Stomach (tissue), 19 donors: ENCODE measurements at places on chromosomes 11 and 22. TPM values are rescaled to one million over a fixed set of nuclear protein-coding genes. Genes with fewer than 3 reads are reported as not detected.

- no peaks in the 10 kb centered on the region for H3K4me1 ChIP-seq
- H3K27me3 ChIP-seq, result no peaks in the 10 kb centered on the region
- no peak overlapping the region for H3K4me3 ChIP-seq
- no peak overlapping the region for H3K27ac ChIP-seq
Observed at GRCh38 chr11:70502677-70503467, 104.5 kb downstream of the CTTN start.

DNA sequence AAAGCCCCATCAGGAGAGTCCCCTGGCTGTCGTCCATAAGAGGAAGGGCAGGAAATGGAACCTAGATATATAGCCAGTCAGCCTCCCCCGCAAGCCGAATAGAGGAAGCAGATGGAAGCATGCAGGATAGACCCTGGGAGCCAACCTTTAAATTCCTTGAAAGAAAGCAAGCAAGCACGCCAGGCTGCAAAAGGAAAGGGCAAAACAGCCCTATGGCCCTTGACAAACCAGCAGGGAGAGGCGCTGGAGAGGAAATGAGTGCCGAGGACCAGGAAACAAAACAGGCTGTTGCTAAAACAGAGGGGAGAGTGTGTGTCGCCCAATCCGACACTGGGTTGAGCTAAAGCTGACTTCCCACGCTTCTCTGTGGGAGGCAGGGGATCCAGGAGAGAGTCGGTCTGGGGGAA, 203.5 kb upstream of the MTNR1B start:
- no peaks in the 10 kb centered on the region for H3K4me1 ChIP-seq
- peak; percentile 76 for DNase-seq

- no peak overlapping the region for H3K4me3 ChIP-seq
- no peaks in the 10 kb centered on the region for H3K36me3 ChIP-seq
- no peak overlapping the region for H3K27ac ChIP-seq
- DNase-seq, result no peak
Observed at GRCh38 chr11:95487391-95487790, 256.4 kb upstream of the SESN3 start.

GRCh38 chr11:103947546-103947919, 88.9 kb upstream of the DDI1 start:
- DNase-seq, result no peak
- H3K36me3 ChIP-seq, result no peaks in the 10 kb centered on the region
- no peak overlapping the region for H3K27ac ChIP-seq
- H3K27me3 ChIP-seq, result no peaks in the 10 kb centered on the region
- peaks cover 13% of the 10 kb centered on the region for H3K4me1 ChIP-seq

GRCh38 chr22:47174096-47174495, 411.6 kb downstream of the TBC1D22A start:
- no peak for DNase-seq
- no peaks in the 10 kb centered on the region for H3K27me3 ChIP-seq
- H3K4me3 ChIP-seq, result no peak overlapping the region
- no peak overlapping the region for H3K27ac ChIP-seq

DNA sequence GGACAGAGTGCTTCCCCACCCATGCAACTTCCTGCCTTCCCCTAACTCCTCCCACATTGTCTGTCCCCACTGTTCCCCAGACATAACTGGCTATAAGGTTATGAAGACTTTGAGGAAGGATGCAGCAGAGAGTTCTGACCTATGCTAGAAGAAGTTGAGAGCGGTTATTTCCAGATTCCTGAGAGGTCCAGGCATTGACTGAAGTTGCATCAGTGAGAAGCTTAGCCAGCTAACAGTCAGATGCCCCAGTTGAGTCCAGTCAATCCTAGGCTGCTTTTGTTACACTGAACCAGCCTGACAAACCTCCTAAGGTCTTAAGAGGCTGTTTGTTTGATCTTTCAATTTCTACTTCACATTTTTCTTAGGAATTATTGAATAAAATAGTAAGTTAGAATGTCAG, 937.9 kb upstream of the CCDC90B start:
- no peaks in the 10 kb centered on the region for H3K4me1 ChIP-seq
- DNase-seq, result no peak
- no peaks in the 10 kb centered on the region for H3K27me3 ChIP-seq
- H3K27ac ChIP-seq, result no peak overlapping the region

- H3K36me3 ChIP-seq, result no peaks in the 10 kb centered on the region
- H3K27me3 ChIP-seq, result no peaks in the 10 kb centered on the region
- no peak overlapping the region for H3K27ac ChIP-seq
- DNase-seq, result no peak
- H3K4me3 ChIP-seq, result no peak overlapping the region
- H3K4me1 ChIP-seq, result peaks cover 7% of the 10 kb centered on the region
Observed at GRCh38 chr11:61601512-61601911, 20.6 kb upstream of the SYT7 start.

GRCh38 chr11:63738720-63739360, 29.7 kb downstream of the ZFTA start:
- peaks cover 8% of the 10 kb centered on the region for H3K4me1 ChIP-seq
- H3K27ac ChIP-seq, result no peak overlapping the region
- DNase-seq, result peak; percentile 82
- H3K4me3 ChIP-seq, result no peak overlapping the region
- no peaks in the 10 kb centered on the region for H3K36me3 ChIP-seq
- no peaks in the 10 kb centered on the region for H3K27me3 ChIP-seq

GRCh38 chr11:5992150-5992549, 5.4 kb upstream of the OR52L1 start:
- no peak overlapping the region for H3K27ac ChIP-seq
- H3K27me3 ChIP-seq, result no peaks in the 10 kb centered on the region
- H3K4me1 ChIP-seq, result no peaks in the 10 kb centered on the region

DNA sequence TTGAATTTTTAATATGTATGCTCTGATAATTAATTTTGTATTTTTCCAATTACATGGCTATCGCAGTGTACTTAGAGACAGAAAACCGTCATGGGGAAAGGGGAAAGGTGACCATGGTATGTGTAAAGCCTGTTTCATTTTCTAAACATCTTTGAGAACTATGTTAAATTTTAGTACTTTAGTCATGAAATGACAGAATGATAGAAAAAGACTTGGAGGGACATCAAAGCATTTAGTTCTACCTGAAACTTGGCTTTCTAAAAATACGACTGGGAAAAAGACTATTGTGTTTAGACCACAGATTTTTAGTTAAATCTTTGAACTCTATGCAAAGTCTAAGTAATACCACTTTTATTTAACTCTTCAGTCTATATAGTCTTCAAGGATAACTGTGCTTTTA, 54.1 kb downstream of the MAML2 start:
- no peak overlapping the region for H3K4me3 ChIP-seq
- H3K27ac ChIP-seq, result no peak overlapping the region
- peaks cover 13% of the 10 kb centered on the region for H3K4me1 ChIP-seq

DNA sequence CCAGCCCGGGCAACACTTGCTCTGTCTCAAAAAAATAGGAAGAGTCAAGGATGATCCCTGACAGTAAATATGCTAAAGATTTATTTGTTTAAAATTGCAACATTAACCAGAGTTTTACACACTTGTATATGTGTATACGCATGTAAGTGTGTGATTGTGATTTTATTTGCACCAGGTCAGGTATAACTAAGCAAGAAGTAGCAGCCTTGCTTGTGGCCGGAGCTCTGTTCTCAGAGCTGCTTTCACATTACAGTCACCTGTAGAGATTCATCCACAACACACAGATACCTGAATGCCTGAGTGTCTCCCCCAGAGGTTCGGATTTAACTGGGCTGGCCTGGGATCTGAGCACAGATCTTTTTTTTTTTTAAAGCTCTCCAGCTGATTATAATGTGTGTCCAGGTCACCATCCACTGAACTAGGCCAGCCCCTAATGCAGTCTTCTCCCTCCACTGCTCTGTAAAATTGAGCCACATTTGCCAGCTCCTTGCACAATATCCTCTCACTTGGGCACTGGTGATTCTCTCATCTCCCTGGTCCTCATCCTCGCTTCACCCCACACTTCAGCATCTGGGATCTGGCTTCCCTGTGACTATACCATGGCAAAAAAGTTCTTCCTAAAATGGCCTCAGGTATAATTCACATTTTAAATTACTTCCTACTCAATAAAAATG, 48.3 kb downstream of the LIF start:
- H3K27me3 ChIP-seq, result no peaks in the 10 kb centered on the region
- H3K4me3 ChIP-seq, result no peak overlapping the region
- no peak for DNase-seq
- H3K36me3 ChIP-seq, result no peaks in the 10 kb centered on the region

- no peak for DNase-seq
Observed at GRCh38 chr11:124725719-124726105, 14.0 kb upstream of the NRGN start.

DNA sequence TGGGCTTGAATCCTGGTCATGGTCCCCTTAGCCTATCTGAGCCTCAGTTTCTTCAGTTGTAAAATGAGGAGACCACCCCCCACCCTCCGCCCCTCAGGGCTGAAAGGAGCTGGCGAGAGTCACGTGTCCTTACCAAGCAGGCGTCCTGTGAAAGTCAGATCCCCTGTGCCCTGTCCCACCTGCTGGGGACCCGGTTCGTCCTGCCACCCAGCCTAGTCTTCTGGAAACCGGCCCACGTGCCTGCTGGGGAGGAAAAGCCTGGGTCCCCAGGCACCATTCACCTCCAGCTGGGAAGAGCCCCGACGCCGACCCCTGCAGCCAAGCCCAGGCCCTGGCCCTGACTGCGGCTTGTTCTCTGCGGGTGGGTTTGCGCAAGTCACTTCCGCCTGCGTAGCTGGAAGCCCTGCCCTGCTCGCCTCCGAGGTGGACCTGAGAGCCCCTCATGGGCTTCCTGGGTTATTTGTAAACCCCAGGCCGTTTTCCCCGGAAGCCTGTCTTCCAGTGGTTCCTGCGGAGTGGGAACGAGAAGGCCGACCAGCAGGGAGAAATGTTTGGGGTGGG, 679 bp upstream of the SSH3 start:
- peak overlapping the region; percentile 94 for H3K4me3 ChIP-seq
- DNase-seq, result peak; percentile 62
- peaks cover 37% of the 10 kb centered on the region for H3K4me1 ChIP-seq
- peaks cover 60% of the 10 kb centered on the region for H3K36me3 ChIP-seq
- H3K27me3 ChIP-seq, result no peaks in the 10 kb centered on the region

GRCh38 chr11:46348566-46349401, 1.5 kb downstream of the DGKZ start:
- H3K36me3 ChIP-seq, result no peaks in the 10 kb centered on the region
- peak overlapping the region; percentile 91 for H3K4me3 ChIP-seq
- H3K4me1 ChIP-seq, result peaks cover 74% of the 10 kb centered on the region
- no peaks in the 10 kb centered on the region for H3K27me3 ChIP-seq

GRCh38 chr11:95291946-95292345, 60.9 kb upstream of the SESN3 start:
- H3K4me3 ChIP-seq, result no peak overlapping the region
- H3K27ac ChIP-seq, result no peak overlapping the region
- peak; percentile 33 for DNase-seq

GRCh38 chr11:19107125-19107524, 9.8 kb upstream of the ZDHHC13 start:
- H3K27me3 ChIP-seq, result peaks cover 4% of the 10 kb centered on the region
- no peak overlapping the region for H3K27ac ChIP-seq
- DNase-seq, result no peak
- no peak overlapping the region for H3K4me3 ChIP-seq
- no peaks in the 10 kb centered on the region for H3K36me3 ChIP-seq
- H3K4me1 ChIP-seq, result peaks cover 5% of the 10 kb centered on the region

DNA sequence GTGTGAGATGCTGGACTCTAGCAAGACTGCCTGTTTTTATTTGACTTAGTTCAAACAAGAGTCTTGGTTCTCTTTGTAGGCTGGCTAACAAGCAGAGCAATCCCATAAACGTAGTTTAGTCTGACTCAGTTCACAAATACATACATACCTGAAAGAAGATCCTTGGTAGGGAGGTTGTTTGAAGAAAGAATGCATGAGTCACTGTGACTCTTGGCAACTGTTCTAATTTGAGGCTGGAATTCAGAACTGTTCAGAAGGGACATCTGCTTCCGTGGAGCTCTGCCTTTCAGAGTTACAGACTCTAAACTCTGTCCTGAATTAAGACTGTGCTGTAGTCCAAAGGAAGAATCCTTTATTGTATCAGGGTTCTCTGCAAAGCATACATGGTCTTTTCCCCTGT, 32.2 kb downstream of the C2CD3 start:
- H3K27me3 ChIP-seq, result no peaks in the 10 kb centered on the region
- no peak overlapping the region for H3K27ac ChIP-seq
- no peak overlapping the region for H3K4me3 ChIP-seq

GRCh38 chr11:4881860-4882500, at the start of gene OR51T1:
Gene OR51T1 (plus strand): TSS chr11:4881900. CDS start chr11:4881900, 0 bp downstream.
- no peaks in the 10 kb centered on the region for H3K27me3 ChIP-seq
- H3K4me3 ChIP-seq, result no peak within 1 kb of the TSS
- no peaks in the 10 kb centered on the region for H3K36me3 ChIP-seq
- H3K4me1 ChIP-seq, result no peaks in the 10 kb centered on the region
- no peak for DNase-seq
- no peak within 1 kb of the TSS for H3K27ac ChIP-seq

DNA sequence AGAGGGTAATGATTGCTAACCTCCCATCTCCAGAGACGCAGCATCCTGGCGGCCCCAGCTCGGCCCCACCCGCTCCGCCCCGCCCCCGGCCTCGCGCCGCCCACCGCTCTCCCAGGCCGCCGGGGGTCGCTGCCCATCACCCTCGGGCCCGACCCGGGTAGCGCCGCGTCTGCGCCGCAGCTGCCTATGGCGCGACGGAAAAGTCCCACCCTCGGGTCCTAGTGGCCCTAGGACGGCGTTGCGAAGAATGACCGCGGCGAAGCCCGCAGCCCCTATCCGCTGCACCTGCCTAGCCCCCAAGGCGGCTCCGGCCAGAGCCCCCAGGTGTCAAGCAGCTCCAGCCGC, 457 bp downstream of the CPSF7 start:
- no peaks in the 10 kb centered on the region for H3K27me3 ChIP-seq
- peaks cover 38% of the 10 kb centered on the region for H3K36me3 ChIP-seq
- H3K4me3 ChIP-seq, result peak overlapping the region; percentile 95
- H3K4me1 ChIP-seq, result peaks cover 30% of the 10 kb centered on the region
- H3K27ac ChIP-seq, result peak overlapping the region; percentile 99

DNA sequence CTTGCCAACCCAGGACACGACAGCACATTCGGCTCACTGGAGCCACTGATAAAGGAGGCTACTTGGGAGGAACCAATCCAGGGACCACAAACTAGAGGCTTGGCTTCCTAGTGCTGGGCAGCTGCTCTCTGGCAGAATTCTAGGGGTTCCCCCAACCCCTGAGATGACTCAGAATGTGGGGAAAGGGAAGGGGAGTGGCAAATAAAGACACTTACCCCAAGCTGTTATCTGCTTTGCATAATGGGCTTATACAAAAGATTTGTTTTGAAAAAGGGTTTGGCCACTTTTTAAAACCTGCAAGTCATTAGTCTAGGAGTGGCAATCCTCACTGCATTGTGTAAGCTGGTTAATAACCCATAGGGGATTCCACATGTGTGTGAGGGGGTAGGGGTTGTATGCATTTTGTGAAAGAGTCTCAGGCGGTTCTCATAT, 64.1 kb upstream of the LMO1 start:
- H3K4me3 ChIP-seq, result no peak overlapping the region
- peaks cover 7% of the 10 kb centered on the region for H3K4me1 ChIP-seq
- H3K27me3 ChIP-seq, result no peaks in the 10 kb centered on the region
- H3K36me3 ChIP-seq, result no peaks in the 10 kb centered on the region
- no peak for DNase-seq

Gene OR52A1
- total RNA-seq, result not detected

Gene KCNJ11
- total RNA-seq, result 7.1 TPM

Gene FOLR2
- 12.1 TPM for total RNA-seq

Gene DDI1
- total RNA-seq, result not detected

Gene TBX10
- total RNA-seq, result not detected
